ENCODE measurements at places on chromosomes 2 and 18.

GRCh38 chr2:75505012-75505411 is 55.7 kb downstream of the EVA1A start:
- no peak for DNase-seq

GRCh38 chr2:234444242-234444730 is 52.6 kb downstream of the ARL4C start:
- DNase-seq, result peak; percentile 48

DNA sequence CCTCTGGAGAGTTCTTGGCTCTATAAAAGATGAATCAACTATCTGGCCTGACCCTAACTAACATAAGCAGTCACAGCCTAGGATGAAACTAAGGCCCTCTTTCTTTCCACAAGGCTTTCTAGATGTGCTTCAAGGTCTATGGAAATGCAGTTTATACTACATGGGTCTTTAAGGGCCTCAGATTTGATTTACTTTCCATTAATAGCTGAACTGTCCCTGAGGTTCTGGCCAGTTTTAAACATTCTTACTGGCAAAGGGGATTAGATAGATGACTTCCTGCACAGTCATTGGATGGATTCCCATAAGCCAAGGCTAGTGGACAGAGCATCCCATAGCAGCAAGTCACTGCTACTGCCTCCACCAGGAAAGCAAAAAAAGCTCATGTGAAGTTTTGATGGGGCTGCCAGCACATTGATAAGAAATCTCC is 38.1 kb upstream of the LCLAT1 start:
- DNase-seq, result peak; percentile 87

DNA sequence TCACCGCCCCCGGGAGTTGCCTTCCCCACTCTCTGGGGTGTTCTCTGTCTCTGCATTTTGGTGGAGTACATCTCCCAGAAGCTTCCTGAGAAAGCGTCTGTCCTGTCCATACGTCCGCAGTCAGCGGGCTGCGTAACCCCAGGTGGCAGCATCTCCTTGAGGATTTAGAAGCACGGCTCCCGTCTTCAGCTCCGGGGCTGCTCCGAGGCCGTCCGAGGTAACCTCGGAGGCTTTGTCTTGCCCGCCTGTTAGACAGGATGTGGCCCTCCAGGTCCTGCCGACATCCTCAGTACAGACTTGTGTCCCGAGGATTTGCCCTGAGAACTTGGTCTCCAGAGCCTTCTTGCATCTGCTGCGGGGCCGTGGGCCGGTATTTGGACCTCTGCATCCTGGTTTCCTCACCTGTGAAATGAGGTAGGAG is 58.4 kb downstream of the CTDP1 start:
- no peak for DNase-seq

- peak; percentile 76 for DNase-seq
Observed at GRCh38 chr18:63648241-63648640, 4.2 kb upstream of the SERPINB4 start.

- DNase-seq, result peak; percentile 32
Observed at GRCh38 chr2:127810156-127810618, 784 bp downstream of the WDR33 start.

All from EH (cell line).